Ovary (tissue), 10 donors: ENCODE measurements at places on chromosomes 7 and 10. TPM values are rescaled to one million over a fixed set of nuclear protein-coding genes. Genes with fewer than 3 reads are reported as not detected.

DNA sequence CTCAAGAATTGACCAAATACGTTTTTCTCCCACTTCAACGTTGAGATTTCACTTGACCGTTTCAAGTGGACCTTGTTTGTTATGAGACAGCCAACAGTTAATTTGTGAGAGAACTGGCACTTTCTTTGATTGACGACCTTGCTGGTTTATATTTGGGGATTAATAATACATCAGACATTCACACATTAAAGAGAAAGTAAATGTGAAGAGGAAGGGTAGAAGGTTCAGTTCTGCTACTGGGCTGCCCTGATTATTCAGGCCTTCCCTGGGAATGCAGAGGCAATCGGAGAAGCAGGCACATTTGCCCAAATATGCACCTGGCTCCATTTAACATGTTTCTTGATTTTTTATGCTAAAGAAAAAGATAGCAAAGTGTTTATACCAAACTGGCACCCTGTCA lies 114.1 kb downstream of the POU6F2 start:
- DNase-seq: no peak

DNA sequence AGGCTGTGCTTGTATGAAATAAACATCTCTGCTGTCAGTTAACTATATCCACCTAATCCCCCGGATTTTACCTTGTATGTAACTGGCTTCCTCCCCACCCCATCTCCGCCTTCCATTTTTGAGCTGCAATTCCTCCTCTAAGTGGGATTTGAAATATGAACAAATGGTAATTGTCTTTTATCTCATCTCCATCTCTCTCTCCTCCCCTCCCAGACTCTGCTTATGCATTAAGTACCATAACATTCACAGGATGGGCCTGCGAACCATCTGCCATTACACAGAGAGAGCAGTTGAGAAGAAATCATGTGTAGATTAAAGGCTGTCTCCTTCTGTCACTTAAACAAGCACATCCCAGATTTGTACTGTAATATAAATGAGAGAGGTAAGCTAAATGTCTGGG lies 1169.9 kb downstream of the TYW1 start:
- no peak for DNase-seq

- DNase-seq: no peak
Measured at GRCh38 chr10:59587083-59587755, 122.4 kb downstream of the SLC16A9 start.

DNA sequence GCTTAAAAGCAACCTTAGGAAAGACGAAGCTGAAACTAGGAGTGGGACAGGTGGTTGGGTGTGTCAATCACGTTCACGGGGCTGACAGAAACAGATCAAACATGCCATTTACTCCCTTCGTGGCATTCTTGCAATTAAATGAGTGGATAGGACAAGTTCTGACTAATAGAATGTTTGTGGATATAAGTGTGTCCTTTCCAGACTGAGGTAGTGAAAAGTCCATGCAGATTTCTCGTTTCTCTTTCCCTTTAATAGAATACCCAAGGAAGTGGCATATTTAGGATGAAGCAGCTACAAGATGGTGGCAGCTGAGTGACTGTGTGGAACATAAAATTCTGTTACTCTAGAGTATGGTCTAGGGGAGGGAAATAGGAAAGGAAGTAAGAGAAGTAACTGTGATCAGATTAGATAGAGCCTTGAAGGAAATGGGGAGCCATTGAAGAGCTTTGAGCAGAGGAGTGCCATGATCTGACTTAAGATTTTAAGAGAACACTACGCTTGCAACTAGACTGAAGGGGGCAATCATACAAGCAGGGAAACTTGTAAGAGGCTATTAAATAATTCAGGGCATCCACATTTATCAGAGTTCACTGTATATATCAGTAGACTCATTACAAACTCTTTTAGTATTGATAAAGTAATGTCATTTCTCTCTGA lies 46.3 kb upstream of the HYAL4 start:
- DNase-seq: no peak

GRCh38 chr7:35993113-35993512 lies 159.9 kb upstream of the EEPD1 start:
- no peak for DNase-seq

TMEM213 gene
- not detected for polyA plus RNA-seq
